ENCODE measurements at places on chromosomes 1 and 21. TPM values are rescaled to one million over a fixed set of nuclear protein-coding genes. Genes with fewer than 3 reads are reported as not detected.

GRCh38 chr1:43382027-43382779 is 7.4 kb downstream of the MED8 start:
- DNase-seq, result peak; percentile 82

The NCF2 gene
- total RNA-seq, result not detected

DNA sequence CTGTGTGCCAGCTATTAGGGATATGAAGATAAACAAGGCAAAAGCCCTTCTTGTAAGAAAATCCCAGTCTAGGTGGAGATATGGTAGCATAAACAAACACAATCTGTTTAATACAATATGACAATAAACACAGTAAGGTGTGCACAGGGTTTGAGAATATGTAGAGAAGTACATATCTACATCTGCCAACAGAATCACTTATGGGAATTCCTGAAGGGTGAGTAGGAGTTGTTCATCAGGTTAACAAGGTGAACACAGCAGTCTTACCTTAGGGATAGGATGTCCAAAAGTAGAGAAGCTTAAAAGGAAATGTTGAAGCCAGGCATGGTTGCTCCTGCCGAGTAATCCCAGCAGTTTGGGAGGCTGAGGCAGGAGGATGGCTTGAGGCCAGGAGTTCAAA is 57.7 kb upstream of the LRRC7 start:
- DNase-seq, result no peak

DNA sequence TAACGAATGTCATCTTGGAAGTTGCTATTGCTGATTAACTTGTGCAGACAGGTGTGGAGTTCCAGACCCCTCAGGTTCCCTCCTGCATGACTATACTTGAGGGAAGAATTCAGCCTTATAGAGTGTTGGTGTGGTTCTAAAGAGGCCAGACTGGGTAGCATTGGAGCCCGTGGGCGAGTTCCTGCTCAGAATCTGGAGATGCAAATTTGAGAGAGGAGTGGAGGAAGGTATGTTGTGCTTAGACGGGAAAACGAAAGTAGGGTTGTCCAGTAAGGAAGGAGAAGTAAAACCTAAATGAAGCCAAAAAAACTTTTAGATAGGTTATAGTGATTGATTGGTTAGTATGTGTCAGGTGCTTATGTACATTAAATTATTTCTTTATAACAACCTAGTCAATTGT is 79.2 kb downstream of the ZNF326 start:
- no peak for DNase-seq

GRCh38 chr1:28280501-28280900 is 21.2 kb downstream of the SESN2 start:
- no peak for DNase-seq
